ENCODE measurements at places on chromosomes 4 and X. TPM values are rescaled to one million over a fixed set of nuclear protein-coding genes. Genes with fewer than 3 reads are reported as not detected.

Gene PABPC5
- not detected for total RNA-seq

Gene ZCCHC18
- 0.07 TPM for total RNA-seq

Gene GLOD5
- not detected for total RNA-seq

Gene F8A3
- total RNA-seq: 0.93 TPM

Gene MAGEB17
- not detected for total RNA-seq

Data from A549 treated with CORT108297 at 1 μM for 4 hours (cell line).